Activated T-cell treated with anti-CD3 and anti-CD28 coated beads, Interleukin-2, amount 50 U/mL, for 4 hours (primary cell): ENCODE measurements at places on chromosomes 6 and 20.

- no peak for DNase-seq
These were observed 8.4 kb downstream of the CTSZ start for GRCh38 chr20:58998656-58999055.

- DNase-seq, result no peak
These were observed 193.7 kb downstream of the CDH4 start for GRCh38 chr20:61445741-61446140.

DNA sequence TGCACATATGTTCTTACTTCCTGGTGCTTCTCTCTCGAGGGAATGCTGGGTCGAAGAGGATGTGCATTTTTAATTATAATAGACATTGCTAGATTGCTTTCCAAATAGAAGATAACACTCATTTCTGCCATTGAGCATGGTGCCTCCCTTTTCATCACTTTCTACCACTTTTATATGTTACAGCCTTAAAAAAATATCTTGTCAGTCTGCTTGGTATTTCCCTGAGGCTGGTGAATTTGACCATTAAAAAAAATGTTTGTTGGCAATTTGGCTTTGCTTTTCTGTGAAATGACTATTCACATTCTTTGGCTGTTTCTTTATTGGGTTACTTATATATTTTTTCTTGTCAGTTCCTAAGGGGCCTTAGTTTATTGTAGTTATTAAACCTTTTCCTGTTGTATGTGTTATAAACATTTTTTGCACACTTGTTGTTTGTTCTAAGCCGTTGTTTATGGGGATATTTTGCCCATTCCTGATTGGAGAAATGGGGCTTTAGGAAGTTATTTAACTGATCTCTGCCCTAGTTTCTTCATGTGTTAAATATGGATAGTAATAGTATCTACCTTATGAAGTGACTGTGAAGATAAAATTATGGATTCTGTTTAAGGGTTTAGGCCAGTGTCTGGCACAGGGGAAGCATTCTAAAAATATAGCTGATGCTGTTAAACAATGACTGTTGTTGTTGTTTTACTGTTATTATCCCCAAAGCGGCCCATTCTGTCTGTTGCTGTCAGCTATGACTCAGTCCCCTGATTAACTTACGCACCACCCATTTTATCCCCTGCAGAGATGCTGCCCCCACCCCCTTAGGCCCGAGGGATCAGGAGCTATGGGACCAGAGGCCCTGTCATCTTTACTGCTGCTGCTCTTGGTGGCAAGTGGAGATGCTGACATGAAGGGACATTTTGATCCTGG, 3.8 kb downstream of the DDR1 start:
- DNase-seq, result no peak

- no peak for DNase-seq
These were observed 9.0 kb upstream of the MMP9 start for GRCh38 chr20:45999557-46000261.

DNA sequence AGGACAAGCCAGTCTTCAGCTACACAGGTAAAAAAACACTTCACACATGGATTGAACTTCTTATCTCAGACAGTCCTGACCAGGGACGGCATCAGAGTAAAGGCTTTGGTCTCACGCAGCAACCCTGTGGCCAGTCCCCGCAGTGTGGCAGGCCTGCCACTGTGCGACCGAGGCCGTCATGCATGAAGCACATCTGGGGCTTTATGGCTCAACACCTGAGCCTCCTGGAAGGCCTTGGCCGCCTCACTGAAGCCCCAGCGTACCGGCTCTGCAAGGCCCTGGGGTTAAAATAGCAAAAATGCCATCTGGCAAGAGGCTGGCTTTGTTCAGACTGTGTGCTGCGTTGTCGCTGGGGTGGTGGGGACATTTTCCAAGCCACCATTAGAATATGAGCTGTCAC, 32.8 kb downstream of the TBC1D7 start:
- DNase-seq, result no peak

DNA sequence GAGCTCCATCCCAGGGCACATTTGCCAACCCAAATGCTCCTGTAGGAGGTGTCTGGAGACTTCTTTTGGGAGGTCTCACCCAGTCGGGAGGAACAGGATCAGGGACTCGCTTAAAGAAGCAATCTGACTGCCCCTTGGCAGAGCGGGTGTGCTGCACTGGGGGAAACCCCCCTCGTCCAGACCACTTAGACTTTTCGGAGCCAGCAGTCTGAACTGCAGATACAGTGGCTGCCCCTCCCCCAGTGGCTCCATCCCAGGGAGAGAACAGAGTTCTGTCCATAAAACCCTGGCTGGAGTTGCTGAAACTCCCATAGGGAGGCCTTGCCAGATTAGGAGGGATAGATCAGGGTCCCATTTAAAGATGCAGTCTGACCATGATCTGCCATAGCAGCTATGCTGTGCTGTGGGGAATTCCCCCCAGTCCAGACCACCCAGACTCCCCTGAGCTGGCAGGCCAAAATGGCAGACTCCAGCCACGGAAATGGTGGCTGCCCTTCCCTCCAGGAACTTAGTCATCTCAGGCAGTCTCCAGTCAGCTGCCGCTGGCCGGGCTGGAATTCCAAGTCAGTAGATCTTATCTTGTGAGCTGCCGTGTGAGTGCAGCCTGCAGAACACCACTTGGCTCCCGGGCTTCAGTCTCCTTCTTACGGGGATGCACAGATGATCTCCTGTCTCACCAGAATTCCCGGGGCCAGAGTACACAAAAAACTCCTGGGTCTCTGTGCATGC, 278.1 kb upstream of the SASH1 start:
- no peak for DNase-seq

- no peak for DNase-seq
These were observed 142.1 kb downstream of the MYB start for GRCh38 chr6:135323202-135323668.

GRCh38 chr6:31763619-31763940, 1.1 kb downstream of the SAPCD1 start:
- no peak for DNase-seq

DNA sequence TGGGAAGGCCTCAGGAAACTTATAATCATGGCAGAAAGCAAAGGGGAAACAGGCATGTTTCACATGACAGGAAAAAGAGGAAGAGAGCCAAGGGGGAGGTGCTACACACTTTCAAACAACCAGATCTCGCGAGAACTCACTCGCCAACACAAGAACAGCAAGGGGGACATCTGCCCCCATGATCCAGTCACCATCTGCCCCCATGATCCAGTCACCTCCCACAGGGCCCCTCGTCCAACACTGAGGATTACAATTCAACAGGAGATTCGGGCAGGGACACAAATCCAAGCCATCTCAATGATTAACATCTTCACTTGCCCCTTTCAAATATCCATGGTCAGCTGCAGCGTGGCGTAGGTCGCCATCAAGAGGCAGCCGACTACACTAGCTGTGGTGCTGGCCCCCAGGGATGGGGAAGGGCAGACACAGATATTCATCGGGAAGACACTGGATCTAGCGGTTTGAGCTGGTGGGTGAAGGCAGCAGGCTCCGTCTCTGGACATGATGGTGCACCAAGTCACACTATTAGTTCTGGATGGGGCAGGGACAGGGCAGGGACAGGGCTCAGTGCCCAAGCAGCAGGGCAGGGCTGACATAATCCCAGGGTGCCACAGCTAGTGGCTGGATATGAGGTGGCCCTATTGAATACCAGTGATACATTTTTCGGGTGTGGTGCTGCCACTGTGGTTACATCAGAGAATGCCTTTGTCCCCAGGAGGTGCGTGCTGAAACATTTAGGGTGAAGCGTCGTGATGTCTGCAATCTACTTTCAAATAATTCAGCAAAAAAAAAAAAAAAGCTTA, 31.6 kb downstream of the TUBB2B start:
- no peak for DNase-seq

DNA sequence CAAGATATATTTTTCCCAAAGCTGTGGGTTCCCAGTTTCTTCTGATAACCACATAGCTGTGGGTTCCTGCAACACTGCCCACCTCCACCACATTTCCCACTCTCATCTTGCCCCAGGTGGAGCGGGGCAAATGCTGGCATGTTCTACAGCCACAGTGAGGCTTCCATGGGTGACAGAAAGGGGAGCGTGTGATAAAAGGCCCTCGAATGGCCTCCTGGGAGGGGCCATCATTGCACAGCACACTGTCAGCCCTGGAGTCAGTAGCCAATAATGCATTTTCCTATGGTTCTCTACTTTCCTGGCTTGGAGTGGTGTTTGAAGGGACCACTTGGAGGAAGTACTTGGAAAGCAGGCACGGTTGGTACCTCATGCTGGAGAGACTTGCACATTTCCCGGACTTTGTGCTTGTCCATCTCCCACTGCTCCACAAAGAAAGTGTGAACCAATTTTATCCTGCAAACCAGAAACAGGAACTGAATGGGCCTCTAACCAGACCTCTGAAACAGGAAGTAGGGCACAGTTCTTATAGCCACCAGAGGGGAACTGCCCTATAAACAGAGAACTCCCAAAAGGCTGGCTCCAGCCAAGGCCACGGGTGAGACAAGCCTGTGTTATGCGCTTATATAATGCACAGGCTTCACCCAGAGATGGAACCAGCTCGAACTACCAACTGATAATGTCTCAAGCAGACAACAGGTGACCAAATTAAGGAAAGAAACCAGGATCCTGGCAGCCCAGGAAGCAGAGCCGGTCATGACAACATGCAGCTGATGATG, 8.6 kb downstream of the MAP3K5 start:
- DNase-seq, result no peak

DNA sequence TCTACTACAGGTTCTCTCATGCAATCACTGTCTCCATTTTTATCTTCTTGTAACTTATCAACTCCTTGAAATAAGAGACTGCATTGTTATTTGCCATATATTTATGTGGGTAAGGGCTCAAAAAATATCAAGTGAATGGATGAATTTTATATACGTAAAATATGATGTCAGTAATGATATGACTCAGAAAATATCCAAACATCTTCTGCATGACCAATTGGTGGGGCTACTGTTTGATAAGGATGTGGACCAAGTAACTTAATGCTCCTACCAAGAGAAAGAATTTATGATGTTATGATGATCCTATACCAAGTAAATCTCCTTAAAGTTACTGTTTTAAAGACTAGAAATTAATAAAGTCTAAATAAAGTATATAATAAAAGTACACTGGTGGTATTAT, 103.7 kb downstream of the OGFRL1 start:
- DNase-seq, result no peak

GRCh38 chr6:30670760-30671527, 1.9 kb downstream of the DHX16 start:
- DNase-seq, result no peak

GRCh38 chr6:159416891-159417560, 247.8 kb downstream of the FNDC1 start:
- DNase-seq, result no peak

DNA sequence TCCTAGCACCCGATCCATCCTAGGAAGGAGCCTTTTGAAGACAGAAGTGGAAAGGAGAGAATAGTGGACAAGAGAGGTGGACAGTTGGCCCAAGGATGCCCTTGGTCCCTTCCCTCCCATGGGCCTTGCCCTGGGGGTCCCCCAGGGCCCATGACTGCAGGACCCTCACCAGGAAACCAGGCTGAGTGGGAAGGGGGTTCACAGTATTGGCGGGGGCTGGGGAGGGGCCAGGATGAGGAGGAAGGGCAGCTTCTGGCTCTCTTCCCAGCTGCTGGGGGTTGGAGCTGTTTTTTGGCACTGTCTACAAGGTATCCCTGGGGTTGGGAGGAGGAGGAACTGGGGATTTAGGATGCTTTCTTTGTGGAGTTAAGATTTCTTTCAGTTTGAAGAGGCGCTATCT, 4.0 kb upstream of the DSN1 start:
- DNase-seq, result no peak

GRCh38 chr6:40444312-40444711, 142.9 kb downstream of the LRFN2 start:
- DNase-seq, result no peak
